ENCODE measurements at places on chromosomes 1 and 21.

DNA sequence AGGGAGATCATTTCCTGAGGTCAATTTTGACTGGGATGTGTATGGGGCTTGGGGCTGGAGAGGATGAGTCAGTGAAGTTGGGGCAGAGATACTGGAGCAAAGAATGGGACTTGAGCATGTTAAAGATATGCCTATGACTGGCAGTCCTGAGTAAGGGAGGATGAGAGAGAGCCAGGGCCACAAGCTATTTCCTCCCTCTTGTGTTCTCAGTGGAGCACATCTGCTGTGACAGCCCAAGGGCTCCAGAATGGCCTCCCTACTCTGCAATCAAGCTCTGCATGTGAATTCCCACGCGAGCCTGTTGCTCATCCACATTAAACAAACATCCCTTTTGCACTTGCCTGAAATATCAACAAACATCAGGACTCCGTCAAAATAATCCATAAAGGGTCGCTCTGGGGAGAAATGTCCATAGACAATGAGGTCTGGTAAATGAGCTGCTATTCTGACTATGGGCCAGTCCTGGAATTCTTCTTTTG lies 9.2 kb downstream of the ADCY10 start:
- no peak for DNase-seq

- DNase-seq: no peak
Observed at GRCh38 chr1:85569737-85570404, 10.7 kb upstream of the CCN1 start.

- DNase-seq: no peak
Observed at GRCh38 chr1:184153731-184154130, 102.2 kb downstream of the TSEN15 start.

- no peak for DNase-seq
Observed at GRCh38 chr1:108695535-108695934, 3.4 kb downstream of the PRPF38B start.

DNA sequence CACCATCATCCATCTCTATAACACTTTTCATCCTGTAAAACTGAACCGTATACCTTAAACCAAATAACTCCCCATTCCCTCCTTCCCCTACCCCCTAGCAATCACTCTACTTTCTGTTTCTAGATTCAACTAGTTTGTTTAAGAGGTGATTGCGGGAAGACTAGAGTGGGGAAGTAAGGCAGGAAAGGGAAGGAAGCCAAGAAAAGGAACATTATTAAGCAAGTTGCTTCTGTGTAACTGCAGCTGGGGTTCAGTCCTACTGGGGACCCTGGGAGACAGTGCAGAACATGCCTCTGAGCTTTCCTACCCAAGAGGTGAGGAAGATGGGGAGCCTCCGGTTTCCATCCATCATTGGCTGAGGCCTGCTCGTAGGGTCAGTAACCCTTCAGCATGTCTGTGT lies 28.9 kb upstream of the H3-3A start:
- no peak for DNase-seq

DNA sequence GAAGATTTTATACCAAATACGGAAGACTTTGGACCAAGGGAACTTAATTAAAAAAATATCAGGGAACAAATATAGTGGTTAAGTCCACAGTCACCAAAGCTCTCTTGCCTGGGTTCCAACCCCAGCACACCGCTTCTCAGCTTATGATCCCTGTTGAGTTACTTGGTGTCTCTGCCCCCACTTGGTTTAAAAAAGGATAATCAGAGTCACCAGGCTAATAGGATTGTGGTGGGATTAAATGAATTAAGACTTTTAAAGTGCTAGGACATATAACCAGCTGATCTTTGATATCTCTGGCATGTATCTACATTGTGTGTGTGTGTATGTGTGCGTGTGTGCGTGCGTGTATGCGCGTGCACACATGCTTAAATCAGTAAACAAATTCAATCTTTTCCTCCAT lies 474.7 kb upstream of the DAB1 start:
- DNase-seq: no peak

DNA sequence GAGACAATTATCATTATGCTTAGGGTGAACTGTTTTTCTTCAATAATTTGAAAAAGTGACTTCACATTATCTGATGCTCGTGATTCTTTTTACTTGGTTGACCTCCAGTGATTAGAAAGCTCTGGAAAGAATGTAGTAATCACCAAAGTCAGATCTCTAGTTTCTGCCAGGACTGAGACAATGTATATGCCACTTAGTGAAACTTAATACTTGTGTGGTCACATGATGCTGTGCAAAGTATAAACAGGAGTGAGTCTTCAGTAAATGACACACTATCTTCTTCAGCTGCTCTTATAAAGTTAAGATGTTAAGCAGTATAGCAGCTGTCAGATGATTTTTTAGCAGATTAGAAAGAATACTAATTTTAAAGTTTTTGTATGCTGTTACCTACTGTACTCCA lies 17.2 kb downstream of the VCAM1 start:
- DNase-seq: no peak

GRCh38 chr1:185824106-185824505 lies 89.9 kb downstream of the HMCN1 start:
- no peak for DNase-seq

DNA sequence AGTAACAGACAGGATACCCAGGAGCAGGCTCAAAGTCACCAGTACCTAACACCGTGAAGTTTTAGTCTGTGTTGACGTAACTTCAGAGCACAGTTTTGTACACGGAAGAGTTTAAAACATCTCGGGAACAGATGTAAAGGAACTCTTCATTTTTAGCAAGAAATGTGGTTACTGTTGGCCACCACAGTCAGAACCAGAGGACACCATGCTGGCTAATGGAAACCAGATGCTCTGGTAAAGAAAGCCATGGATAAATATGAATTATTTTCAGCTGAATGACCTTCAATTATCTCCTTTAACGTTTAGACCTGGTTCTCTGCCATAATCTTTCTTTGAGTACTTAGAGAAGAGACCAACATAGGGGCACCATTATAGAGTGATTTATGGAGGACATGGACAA lies 115.9 kb downstream of the NTMT2 start:
- no peak for DNase-seq

- DNase-seq: no peak
Observed at GRCh38 chr1:175015243-175015642, 8.0 kb downstream of the MRPS14 start.

DNA sequence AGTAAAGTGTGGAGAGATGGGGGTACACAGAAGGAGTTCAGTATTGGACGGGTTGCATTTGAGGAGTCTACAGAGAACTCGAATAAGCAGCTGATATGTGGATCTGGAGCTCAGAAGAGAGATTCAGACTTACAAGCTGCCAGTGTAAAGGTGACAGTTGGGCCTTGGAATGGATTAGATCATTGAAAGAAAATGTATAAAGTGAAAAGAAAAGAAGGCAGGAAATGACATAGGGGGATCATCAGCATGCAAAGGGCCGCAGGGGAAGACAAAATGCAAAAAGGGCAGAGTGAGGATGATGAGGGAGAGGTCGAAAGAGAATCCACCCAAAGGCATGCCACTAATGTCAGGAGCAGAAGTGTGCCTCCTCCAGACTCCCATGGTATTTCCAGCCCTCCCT lies 273.3 kb downstream of the TNR start:
- DNase-seq: no peak

DNA sequence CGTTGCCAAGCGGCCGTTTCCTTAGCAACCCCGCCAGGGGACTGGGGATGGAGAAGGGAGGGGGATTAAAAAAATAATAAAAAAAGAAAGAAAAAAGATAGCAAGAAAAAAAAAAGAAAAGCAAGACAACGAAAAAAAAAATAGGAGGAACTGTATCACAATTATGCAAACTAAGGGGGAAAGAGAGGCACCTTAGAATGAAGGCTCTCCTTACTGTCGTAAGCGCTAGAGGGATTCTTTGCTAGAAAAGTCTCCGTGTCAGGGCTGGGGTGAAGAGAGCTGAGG lies 625 bp upstream of the NEGR1 start:
- DNase-seq: no peak

DNA sequence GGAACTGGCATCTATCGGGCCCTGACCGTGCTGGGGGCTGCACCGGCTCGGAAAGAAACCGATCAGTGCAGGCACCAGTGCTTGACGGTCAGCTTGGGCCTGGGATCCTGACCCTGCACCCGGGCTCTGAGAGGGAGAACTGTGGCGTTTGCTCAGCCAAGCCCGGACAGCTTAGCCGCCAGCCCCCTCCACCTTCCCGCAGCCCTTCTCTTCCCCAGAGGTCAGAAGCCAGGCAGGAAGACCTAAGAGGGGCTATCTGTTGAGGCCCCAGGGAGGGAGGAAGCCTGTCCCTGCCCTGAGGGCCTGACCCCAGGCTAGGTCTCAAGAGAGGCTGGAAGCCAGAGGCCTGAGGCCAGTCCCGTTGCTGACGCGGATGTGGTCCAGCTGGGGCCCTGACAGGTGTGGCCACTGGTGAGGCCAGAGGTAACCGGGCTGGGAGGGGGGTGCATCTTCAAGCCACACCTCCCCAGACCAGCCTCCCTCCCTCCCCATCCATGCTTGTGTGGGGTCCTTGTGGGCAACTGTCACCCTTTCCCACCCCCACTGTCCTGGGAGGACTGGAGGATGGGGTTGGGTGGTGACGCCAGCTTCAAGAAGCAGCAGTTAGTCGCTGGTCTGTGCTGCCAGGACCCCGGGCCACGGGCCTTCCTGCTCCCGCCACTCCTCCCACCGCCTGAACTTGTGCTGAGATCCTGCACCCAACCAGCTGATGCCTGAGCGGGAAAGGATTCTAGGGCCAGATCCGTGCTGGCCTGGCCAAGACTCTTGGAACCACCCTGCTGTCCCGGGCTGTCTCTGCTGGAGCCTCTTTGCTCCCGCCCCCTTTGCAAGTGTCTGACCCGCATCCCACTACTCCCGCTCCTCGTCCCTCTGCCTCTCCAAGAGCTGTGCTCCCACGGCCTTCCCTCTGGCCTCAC lies 2.6 kb upstream of the DVL1 start:
- no peak for DNase-seq

DNA sequence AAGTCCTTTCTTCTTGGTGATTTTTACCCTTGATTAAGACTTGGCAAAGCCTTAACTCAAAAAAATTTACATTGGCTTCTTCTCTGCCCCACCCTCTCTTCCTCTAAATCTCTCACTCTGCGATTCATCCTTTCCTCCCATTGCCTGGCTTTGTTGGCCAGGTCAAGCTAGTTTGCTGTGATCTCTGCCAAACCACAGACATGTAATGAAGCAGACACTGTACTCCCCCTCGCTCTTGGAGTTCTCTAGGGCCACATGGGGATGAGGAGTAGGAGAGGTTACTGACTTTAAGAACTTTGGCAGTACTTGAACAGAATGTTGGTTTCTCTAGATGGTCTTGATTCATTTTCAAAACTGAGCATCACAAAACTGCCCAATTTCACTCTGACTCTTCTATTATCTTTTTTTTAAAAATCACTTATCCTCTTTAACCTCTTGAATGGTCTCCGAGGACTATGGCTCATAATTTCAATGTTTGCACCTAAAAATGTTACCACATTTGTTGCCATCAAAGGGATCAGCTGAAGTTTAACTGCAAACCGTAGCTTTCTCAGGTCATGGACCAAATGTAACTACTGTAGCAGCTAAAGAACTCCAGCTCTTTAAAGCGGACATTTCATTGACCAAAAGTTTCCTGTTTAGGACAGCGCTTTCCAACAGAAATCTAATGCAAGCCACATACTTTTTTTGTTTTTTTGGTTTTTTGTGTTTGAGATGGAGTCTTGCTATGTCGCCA lies 62.7 kb upstream of the IPO9 start:
- no peak for DNase-seq

- DNase-seq: no peak
Observed at GRCh38 chr1:222117809-222118208, 375.9 kb upstream of the DUSP10 start.

GRCh38 chr1:160748181-160748877 lies 9.3 kb downstream of the SLAMF7 start:
- no peak for DNase-seq

GRCh38 chr21:23152130-23152529 lies 2153.9 kb downstream of the NCAM2 start:
- DNase-seq: no peak

DNA sequence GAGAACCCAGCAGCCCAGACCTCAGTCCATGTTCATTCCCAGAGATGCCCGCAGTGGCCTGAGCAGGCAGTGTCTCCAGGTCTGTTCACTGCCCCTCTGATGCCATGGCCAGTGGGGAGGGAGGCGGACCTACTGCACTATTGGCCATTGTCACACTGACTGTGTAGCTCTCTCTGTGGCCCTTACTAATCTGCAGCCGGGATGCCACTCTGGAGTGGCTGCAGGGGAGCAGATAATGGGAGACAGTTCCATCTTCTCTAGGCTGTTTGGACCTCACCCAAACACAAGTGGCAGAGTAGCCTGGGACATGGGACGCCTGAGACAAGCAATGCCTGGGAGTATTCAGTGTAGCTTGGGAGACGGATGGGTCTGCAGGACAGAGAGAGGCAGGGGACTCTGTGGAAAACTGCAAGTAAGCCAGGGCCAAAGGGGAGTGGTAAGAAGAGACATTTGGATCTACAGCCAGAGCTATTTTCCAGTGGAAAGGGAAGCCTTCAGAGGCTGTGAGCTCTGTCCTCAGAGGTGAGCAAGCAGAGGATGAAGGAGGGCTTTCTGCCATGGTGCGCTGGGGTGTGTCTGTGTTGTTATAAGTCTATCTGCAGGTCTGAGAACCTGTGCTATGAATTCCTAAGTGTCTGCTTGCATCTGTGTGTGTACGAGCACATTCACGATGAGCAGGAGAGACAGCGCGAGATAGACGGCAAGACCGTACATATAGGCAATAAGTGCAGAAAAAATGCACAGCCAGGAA lies 26.7 kb downstream of the DMBX1 start:
- DNase-seq: no peak

DNA sequence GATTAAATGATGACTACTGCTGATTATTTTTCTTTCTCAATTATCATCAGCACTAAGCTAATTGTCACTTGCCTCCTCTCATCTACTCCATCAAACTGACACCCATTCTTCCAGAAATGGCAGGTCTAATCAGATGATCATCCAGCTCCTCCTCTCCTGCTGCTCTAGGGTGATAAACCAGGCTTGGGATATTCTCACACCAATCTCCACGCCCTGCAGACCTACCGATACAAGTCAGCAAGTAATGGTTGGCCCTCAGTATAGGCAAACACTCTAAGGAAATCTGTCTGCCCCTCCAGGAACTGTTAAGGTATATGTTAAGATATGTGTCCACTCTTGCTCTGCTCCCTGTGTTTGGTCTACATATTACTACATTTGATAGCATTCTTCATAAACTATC lies 36.3 kb upstream of the C1orf21 start:
- no peak for DNase-seq

Data from SW 1271 (cell line).